GM03348 (cell line): ENCODE measurements at places on chromosomes 13 and 19.

GRCh38 chr13:67216864-67217263, 13.3 kb downstream of the PCDH9 start:
- DNase-seq = no peak

- DNase-seq = no peak
Observed at GRCh38 chr19:1720237-1720636, 33.1 kb upstream of the ONECUT3 start.

DNA sequence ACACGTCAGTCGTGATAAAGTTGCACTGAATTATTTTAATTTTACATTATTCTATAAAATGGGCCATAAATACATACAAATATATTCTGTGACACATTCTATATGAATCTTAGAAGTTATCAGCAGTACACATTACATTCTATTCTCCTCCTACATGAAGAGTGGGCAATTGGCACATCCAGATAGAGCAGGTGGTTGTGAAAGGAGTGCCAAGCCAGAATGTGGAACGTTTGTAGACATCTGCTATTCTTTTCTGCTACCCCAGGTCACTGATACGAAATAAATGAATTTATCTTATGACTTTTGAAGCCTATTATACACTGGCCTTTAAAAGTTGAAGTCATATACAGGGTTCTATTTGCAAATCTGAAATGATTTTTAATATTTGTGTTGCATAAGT, 373.2 kb downstream of the PCDH17 start:
- DNase-seq = no peak

- DNase-seq = peak; percentile 60
Observed at GRCh38 chr19:37963190-37963936, 56.4 kb downstream of the SIPA1L3 start.

DNA sequence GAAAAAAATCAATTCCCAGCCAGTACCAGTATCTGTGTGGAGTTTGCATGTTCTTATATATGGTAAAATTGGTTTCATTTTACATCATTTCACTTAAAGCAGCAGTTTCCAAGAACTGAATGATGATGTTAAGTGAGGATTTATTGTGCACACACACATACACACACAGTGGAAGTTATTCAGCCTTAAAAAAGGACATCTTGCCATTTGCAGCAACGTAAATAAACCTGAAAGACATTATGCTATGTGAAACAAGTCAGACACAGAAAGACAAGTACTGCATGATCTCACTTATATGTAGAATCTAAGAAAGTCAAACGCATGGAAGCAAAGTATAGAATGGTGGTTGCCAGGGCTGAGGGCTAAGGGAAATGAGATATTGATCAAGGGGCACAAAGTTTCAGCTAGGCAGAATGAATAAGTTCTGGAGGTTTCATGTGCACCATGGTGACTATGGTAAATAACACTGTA, 5.3 kb downstream of the SIGLECL1 start:
- DNase-seq = no peak

GRCh38 chr13:110557082-110557481, 4.4 kb downstream of the RAB20 start:
- DNase-seq = no peak

GRCh38 chr19:46386996-46387712, 26.2 kb downstream of the CCDC8 start:
- no peak for DNase-seq

- DNase-seq = no peak
Observed at GRCh38 chr13:79918620-79919019, 422.3 kb downstream of the SPRY2 start.

GRCh38 chr13:79710376-79710775, 229.4 kb downstream of the NDFIP2 start:
- peak; percentile 50 for DNase-seq

DNA sequence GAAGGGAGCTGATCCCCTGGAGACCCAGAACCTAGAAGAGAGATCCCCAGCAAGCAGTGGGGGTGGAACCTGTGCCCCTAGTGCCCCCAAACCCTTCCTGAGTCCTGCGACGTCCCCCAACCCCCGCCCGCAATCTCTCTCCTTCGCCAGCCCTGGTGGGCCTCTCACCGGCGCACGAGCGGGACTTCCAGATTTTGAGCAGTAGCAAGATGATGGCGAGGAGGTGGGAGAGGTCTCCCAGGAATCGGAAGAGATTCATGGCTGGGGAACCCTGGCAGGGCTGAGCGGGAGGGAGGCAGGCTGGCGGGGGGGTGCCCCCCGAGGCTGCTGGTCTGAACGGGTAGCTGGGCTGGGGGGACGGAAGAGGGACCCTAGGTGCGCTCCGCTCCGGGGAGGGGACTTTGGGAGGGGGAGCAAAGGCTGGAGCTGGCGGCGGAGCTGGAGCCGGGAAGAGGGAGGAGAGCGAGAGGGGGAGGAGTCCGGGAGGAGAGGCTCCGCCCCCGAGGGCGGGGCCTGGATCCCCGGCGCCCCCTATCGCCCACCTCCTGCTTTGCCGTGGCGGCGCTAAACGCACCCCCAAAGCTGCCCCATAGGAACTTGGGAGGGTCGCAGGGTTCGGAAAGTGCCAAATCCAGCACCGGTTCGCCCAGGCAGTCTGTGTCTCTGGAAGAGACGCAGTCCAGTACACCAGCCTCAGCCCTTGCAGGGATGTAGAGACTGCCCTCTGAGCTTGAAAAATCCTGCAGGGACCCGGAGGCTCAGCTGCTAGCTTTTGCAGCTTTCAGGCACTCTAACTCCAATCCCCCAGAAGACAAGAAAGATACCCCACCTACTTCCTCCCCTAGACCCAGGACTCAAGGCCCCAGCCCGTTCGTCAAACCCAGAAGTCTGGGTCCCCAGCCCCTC, at the start of gene KDELR1:
TSS of gene KDELR1 (minus strand) at position 452 of the 906 bp plus-strand sequence. CDS start at position 259, 193 bp downstream.
- DNase-seq = peak; percentile 97

DNA sequence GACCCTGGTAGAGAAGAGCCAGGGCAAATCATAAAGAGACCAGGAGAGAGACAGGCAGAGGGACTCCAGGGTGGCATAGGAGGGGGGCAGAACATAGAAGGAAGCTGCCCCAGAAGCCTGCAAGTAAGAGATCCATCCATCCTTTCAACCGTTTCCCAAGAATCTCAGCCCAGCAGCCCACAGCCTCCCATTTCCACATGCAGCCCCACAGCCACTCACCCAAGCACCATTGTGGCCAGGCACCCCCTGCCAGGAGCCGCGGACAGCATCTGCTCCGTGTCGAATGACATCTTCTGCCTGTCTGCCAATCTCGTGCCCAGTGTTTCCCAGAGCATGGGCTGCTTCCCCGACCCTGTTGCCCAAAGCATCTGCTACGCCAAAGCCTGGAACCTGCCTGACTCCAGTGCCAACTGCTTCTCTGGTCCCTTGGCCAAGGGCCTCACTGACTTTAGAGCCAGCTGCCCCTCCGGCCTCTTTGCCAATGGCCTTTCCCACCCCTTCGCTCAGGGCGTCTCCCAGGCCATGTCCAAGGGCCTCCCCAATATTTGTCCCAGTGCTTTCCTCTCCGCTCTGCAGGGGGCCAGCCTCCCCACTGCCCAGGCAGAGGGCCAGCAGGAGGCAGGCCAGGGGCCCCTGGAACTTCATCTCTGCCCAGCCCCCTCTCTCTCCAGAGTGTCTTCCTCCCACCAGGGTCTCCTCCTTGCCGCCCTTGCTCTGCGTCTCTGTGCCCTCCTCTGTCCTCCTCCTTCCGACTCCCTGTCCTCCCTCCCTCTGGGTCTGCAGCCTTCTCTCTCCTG, 420 bp downstream of the DMKN start:
- DNase-seq = no peak

- DNase-seq = no peak
Observed at GRCh38 chr19:55623561-55623960, 805 bp downstream of the ZNF784 start.

DNA sequence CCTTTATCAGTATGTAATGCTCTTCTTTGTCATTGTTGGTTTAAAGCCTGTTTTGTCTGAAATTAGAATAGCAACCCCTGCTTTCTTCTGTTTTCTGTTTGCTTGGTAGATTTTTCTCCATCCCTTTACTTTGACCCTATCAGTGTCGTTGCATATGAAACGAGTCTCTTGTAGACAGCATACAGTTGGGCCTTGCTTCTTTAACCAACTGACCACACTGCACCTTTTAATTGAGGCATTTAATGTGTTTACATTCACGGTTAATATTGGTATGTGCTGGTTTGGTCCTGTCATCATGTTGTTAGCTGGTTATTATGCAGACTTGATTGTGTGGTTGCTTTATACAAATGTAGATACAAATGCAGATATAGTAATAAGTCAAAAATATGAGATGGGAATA, 71.1 kb downstream of the PDS5B start:
- no peak for DNase-seq

- DNase-seq = no peak
Observed at GRCh38 chr19:42571116-42571515, 23.6 kb downstream of the CEACAM8 start.

DNA sequence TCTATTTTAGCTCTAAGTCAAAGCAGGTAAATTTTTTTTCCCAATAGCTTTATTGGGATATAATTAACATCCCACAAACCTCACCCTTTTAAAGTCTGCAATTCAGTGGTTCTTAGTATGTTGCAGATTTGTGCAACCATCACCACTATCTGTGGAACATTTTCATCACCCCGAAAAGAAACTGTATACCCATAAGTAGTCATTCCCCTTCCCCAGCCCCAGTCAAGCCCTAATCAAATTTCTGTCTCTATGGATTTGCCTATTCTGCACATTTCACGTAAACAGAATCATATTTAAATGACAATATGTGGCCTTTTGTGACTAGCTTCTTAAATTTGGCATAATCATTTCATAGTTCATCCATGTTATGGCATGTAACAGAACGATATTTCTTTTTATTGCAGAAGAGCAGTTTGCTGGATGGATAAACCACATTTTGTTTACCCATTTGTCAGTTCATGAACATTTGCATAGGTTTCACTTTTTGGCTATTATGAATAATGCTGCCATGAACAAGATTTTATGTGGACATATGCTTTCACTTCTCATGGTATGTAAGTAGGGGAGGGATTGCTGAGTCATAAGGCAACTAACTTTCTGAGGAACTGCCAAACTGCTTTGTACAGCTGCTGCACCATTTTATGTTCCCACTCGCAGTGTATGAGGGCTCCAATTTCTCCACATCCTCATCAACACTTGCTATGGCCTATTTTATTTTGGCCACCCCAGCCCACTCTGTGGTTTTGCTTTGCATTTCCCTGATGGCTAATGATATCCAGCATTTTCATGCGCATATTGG, 10.9 kb downstream of the SLC46A3 start:
- DNase-seq = peak; percentile 50

DNA sequence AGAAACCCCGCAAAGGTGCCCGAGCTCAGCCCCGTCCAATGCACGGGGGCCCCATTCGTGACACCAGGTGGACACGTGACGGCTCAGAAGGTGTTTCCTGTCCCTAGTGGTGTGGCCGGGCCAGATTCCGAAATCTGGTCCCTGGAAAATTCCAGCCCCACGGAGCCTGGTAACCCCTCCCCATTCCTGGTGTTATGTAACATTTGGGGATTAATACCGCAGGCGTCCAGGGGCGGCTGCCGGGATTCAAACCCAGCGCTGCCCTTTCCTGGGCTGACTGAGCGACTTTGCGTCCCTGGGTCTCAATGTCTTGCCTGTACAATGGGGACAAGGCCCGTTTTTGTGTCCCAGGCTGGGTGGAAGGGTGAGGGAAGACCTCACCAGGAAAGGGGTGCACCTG, 1.0 kb upstream of the PLK5 start:
- no peak for DNase-seq
